ENCODE measurements at places on chromosomes 6 and 20.

DNA sequence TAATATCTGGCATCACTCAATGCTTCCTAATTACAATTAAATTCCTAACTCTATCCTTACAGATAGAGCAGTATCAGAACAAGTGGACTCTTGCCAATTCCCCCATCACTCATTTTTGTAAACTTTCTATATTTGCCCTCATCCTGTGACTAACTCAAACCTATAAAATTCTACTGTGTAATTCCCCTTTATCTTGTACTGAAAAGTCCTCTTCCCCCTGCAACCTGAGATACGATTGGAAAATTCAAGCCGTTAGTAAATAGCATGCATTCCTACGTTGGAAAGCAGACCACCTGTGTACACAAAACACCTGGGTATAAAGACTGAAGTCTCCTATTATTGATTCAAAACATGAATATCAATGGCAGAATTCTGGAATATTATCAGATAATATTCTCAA lies 70.4 kb upstream of the KCNQ5 start:
- DNase-seq = no peak

- no peak for DNase-seq
Observed at GRCh38 chr6:142786476-142786875, 158.5 kb downstream of the HIVEP2 start.

- DNase-seq = no peak
Observed at GRCh38 chr6:90715093-90715655, 128.3 kb upstream of the MAP3K7 start.

GRCh38 chr6:145368075-145368474 lies 367.2 kb downstream of the EPM2A start:
- no peak for DNase-seq

GRCh38 chr6:149755300-149756260 lies 6.0 kb downstream of the PCMT1 start:
- no peak for DNase-seq

DNA sequence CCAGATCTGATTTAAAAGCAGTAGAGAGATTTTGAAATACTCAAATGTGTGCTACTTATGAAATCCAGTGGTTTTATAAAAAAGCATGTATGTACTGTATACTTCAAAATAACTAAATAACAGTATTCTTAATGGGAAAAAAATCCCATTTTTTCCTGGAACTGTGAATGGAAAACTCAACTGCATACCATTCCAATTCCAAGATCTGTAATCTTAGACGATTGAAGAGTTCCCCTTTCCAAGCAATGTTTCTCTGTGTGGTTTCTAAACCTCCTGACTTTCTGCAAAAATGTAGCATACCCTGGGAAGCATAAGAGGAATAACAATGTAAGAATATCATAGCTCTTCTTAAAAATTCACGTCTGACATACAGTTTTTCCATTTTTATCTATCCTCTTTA lies 40.3 kb upstream of the HIVEP2 start:
- DNase-seq = no peak

- no peak for DNase-seq
Observed at GRCh38 chr6:11628562-11628961, 91.0 kb downstream of the TMEM170B start.

DNA sequence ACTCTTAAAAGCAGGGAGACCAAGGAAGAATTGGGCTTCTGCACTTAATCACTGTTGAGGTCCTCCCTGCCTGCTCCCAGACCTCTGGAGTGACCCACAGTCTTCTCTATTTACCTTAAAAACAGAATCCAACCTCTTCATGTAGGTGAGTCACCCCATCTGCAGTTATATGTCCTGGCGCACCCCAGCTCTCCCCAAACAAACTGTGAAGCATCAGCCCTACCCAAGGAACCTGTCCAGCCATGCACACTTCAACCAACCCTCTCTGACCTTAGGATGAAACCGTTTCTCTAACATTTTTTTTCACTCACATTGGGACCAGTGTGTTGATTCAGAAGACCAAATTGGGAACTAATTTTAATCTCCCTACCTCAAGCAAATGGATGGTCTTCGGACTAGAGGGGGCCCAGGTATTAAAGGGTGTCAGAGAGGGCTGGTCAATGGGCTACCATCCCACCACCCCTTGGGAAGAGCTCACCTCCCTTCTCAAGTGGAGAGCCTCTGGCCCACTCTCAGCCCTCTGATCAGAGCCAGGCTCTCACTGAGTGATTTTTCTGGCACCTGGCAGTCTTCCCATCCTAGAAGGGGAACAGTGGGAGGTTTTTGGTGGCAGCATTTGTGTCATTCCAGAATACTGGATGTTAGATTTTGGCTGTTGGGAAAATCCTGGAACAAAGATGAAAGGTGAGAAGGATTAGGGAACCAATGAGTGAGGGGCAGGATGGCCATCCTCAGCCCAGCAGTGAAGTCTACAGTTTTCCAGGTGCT lies 203.6 kb downstream of the LRFN2 start:
- DNase-seq = no peak

- DNase-seq = no peak
Observed at GRCh38 chr6:67345946-67346345, 1289.1 kb upstream of the ADGRB3 start.

DNA sequence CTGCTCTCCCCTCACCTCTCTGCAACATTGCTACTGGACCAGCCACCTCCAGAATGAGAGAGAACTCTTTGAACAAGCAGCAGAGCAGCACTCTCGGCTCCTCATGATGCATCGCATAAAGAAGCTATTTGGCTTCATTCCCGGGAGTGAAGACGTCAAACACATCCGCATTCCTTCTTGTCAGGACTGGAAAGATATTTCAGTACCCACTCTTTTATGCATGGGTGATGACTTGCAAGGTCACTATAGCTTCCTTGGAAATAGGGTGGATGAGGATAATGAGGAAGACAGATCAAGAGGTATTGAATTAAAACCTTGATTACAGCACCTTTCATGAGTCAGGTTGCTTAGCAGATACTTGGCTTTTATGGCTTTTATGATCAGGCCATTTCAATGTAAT lies 4.3 kb downstream of the CALHM4 start:
- no peak for DNase-seq

GRCh38 chr6:30670760-30671527 lies 1.9 kb downstream of the DHX16 start:
- DNase-seq = no peak

- DNase-seq = no peak
Observed at GRCh38 chr6:25017486-25017885, 81.7 kb upstream of the RIPOR2 start.

DNA sequence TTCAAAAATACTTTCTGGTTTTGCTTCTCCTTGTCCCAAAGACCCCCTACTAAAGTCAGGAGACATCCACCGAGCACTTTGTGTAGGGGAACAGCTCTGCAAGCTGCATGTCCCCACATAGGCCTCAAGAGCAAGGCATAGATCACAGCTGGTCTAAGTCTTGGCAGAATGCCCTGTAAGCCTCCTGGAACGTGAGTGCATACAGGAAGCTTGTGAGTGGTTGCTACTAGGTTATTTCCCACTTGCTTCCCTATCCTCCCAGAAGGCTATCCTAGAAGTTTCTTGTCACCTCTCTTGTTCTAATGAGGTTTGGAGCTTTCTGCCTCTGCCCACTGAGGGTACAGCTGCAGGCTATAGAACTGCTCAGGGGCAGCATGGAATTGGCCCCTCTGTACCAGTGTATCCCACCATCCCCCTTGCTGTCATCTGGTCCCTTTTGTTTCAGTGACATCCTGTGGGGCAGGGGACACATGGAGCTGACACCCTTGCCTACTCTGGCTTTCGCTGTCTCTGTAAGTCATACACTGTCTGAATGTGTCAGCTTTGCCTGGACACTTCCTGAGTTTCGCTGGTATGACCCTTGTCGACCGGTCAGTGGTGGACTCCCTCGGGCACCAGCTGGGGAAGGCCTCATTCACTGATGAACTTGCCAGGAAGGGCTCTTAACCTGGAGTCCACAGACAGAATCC lies 35.6 kb upstream of the KCNK16 start:
- DNase-seq = no peak

DNA sequence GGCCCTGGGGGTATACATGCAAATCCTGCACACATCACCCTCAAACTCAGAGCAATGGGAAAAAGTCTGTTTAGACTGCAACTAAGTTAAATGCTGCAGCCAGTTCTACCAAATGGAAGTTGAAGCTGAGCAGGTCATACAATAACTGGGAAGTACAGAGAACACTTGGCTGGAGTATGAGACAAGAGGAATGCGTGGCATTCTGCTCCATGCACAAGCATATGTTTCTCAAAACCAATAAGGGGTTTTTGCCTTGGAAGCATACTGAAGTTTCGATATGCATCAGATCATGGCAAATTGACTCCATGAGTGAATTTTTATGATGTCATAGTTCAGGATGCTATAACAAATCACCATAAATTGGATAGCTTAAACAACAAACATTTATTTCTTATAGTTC lies 193.8 kb downstream of the COL12A1 start:
- DNase-seq = no peak

- DNase-seq = no peak
Observed at GRCh38 chr6:39923394-39923793, 10.9 kb downstream of the MOCS1 start.

DNA sequence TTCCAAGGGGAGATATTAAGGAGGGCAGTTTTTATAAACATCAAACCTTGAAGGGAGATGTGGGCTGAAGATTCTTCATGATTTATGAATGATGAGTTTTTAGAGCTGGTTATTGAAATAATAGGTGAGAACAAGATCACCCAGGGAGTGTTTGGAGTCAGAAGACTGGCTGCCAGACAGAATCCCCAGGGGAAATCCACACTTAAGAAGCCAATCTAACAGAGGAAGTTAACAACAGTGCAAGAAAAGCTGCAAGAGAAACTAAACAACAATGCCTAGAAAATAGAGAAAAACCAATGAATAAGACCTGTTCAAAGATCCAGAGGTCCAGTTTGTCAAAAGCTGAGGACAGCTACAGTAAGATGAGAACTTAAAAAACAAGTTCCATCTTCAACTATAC lies 167.9 kb upstream of the MAN1A1 start:
- DNase-seq = no peak

- DNase-seq = no peak
Observed at GRCh38 chr6:143949535-143949934, 58.5 kb downstream of the PLAGL1 start.

- no peak for DNase-seq
Observed at GRCh38 chr6:149153100-149153499, 164.4 kb upstream of the TAB2 start.

DNA sequence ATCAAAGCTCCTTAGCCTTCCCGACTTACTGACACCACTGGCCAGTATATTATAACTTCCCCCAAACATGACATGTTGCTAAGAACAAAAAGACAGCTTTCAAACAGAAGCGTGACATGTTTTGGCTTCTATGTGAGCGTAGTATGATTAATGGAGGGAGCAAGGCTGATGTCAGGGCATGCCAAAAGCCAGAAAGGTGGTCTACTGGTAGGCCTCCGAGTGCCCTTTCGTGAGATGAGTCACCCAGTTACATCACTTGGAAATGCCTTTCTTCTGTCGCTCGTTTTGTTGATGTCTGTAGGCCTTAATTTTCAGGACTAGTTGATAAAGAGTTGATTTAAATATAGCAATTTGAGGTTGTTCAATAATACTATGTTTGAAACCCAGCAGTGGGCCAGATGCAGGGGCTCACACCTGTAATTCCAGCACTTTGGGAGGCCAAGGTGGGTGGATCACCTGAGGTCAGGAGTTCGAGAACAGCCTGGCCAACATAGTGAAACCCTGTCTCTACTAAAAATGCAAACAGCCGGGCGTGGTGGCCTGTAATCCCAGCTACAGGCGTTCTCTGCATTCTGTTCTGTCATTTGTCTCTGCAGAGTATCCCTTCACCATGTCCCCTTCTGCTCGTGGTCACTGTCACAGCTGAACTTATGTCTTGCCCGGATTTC lies 53.3 kb downstream of the CNKSR3 start:
- no peak for DNase-seq

- no peak for DNase-seq
Observed at GRCh38 chr6:130034378-130035146, 16.2 kb downstream of the L3MBTL3 start.

- DNase-seq = no peak
Observed at GRCh38 chr6:43747784-43748183, 22.2 kb upstream of the VEGFA start.

GRCh38 chr6:102215425-102215824 lies 821.9 kb downstream of the GRIK2 start:
- DNase-seq = no peak

DNA sequence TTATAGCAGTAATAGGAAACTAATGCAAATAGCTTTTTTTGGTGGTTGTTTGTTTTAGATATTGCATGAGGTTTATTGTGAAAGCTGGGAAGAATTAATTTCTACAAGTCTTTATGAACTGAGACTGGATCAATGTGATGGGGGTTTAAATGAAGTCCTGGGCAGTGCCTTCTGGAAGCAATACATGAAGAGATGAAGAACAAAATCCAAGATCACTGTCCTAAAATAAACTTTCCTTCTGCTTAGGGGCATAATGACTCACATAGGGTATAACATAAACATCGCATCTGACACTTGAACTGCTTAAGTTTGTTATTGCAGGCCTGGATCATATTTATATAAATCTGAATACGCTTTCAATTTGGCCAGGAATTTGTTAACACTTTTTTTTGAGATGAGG lies 20.9 kb upstream of the SHLD1 start:
- DNase-seq = no peak

DNA sequence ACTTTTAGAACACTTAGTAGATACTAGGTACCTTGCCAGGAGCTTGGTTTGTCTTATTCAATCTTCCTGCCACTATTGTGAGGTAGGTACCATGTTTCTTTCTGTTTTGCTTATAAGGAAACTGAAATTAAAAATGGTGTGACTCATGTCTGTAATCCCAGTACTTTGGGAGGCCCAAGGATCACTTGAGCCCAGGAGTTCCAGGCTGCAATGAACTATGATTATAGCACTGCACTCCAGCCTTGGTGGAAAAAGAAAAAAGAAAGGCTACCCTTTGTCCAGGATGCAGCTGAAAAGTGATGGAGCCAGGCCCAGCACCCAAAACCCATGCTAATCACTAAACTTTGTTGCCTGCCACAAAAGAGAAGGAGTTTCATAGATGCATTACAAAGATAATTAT lies 34.1 kb upstream of the LAMA4 start:
- DNase-seq = no peak

DNA sequence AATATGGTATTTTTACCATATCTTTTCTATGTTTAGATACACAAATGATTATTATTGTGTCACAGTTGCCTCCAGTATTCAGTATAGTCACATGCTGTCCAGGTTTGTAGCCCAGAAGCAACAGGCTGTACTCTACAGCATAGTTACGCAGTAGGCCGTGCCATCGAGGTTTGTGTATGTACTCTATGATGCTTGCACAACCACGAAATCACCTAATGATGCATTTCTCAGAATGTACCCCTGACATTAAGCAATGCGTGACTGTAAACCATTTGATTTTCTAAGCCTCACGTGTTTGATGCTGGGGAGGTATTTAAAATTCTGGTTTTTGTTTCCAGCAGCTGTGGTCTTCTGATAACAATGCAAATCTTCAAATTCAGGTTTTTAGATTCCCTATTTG lies 207.6 kb downstream of the UST start:
- no peak for DNase-seq

DNA sequence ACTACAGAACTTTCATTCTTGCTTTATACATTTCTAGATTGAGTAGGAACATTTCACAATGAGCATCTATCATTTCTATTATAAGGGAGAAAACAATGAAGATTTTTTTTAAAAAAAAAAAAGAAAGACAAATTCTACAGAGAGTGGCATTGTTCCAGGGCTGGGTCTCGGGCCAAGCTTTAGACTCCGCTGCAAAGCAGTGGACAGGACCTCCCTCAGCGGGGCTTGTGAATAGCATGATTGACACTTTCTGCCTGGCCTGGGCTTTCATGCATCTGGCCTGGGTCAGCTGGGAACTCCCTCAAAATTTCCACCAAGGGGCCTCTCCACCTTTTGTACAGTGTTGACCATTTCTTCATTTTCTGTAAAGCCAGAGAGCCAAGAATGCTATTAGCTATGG lies 55.8 kb upstream of the HIVEP2 start:
- no peak for DNase-seq

GRCh38 chr6:44054721-44055559 lies 72.3 kb downstream of the MRPL14 start:
- no peak for DNase-seq

All from stimulated activated CD8-positive, alpha-beta memory T cell treated with anti-CD3 and anti-CD28 coated beads, Interleukin-4, amount 100 ng/mL, for 1 hour (primary cell).